ENCODE measurements at places on chromosomes 13 and 19.

DNA sequence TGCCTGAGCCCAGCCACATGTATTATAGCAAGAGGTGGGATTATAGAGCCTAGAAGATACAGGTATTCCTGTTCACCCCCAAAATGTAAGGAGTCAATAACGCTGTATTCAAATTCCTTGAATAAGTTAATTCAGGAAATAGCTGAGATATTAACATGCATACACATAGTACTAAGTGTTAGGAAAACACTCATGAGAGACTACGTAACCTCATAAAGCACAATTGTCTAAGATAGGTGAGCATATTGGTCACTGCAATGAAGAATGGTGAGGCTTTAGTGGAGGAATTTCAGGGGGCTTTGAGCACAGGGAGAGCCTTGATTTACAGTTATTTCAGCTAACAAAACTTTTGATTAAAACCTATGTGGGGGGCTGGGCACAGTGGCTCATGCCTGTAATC is 161.6 kb downstream of the LMO7 start:
- DNase-seq, result no peak

DNA sequence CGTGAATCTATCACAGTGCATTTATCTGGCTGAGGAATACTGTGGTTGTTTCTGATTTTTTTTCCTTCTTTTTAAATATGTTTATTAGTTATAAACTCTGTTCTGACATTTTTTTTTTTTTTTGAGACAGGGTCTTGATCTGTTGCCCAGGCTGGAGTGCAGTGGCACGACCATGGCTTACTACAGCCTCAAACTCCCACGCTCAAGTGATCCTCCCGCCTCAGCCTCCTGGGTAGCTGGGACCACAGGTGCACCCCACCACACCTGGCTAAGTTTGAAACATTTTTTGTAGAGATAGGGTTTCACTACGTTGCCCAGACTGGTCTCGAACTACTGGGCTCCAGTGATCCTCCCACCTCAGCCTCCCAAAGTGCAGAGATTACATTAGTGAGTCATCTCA is 6.6 kb upstream of the NUMBL start:
- no peak for DNase-seq

GRCh38 chr19:1116726-1117581 is 13.2 kb downstream of the GPX4 start:
- no peak for DNase-seq

GRCh38 chr19:18899624-18900560 is 3.9 kb upstream of the CERS1 start:
- DNase-seq, result no peak

- DNase-seq, result no peak
Measured at GRCh38 chr13:110400786-110401533, 93.9 kb downstream of the COL4A2 start.

GRCh38 chr13:95276037-95276505 is 25.2 kb downstream of the ABCC4 start:
- no peak for DNase-seq

DNA sequence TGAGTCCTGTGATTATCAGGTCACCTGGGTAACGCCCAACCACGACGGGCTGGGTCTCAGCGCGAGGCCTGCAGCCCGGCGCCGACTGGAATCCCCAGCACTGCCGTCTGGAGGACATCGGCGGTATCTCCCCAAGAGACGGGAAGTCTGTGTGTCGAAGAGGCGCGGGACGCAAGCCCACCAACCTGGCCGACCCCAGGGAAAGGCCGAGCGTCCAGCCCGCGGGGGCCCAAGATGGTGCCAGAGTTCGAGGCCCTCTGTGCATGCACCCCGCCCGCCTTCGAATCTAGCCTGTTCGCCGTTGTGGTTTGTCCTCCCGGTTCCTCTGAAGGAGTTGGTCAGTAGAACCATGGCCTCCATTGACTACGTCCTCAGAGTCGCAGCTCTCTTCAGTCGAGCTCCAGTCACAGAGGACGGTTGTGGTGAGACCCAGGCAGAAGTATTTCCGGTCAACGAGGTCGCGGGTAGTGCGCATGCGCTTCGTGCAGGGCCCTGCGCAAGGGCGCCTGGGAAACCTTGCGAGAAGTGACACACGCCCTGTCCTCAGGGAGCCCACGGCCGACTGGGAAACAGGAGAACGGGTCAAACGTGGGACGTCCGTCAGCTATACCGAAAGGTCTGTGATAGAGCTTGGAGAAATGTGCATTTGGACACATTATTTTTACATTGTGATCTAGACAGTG is 24.1 kb upstream of the PEG3 start:
- DNase-seq, result no peak

- DNase-seq, result no peak
Measured at GRCh38 chr19:35162471-35163326, 8.2 kb downstream of the FXYD5 start.

DNA sequence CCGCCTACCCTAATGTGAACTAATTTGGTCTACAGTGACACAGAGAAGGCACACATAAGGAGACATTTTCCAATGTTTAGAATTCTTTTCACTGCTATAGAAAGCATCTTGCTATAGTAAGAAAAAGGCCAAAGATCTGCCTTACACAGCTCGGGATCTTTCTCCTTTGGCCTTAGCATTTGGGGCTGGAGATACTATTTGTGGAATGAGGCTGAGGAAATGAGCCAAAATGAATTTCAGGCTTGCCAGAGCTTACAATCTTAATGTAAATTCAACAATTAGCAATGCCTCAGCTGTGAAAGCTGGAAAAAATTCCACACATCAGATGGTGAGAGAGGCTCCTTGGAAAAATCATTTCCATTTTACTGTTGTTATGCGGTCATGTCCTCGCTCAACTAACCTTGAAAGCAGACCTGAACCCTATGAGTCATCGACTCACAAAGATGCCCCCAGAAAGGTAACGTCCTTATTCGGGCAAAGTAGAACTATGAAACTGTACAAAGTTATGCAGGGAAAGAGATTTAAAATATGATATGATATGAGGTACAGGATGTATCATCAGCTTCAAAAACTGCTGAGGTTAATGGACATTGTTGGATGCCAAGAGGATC is 324.5 kb upstream of the NBEA start:
- no peak for DNase-seq

- DNase-seq, result no peak
Measured at GRCh38 chr19:50777830-50778303, 7.6 kb downstream of the GPR32 start.

DNA sequence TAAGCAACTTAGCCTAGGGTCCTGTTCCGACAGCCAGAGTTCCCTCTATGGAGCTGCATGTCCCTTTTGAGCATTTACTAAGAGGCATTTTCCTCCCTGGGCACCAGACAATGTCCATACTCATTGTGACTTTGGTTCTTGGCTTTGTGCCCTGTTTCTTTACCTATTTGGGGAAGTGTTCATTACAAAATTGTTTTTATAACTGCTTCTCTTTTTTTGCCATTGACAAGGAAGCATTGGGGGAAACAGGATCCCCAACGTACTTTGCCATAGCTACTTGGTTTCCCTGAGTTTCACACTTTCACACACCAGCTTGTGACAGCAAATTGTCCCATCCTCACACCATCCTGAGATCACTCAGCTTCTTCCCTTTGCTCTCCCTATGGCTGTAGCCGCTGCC is 81.1 kb upstream of the SIAH3 start:
- DNase-seq, result no peak

GRCh38 chr13:74205313-74205690 is 71.1 kb upstream of the KLF12 start:
- no peak for DNase-seq

DNA sequence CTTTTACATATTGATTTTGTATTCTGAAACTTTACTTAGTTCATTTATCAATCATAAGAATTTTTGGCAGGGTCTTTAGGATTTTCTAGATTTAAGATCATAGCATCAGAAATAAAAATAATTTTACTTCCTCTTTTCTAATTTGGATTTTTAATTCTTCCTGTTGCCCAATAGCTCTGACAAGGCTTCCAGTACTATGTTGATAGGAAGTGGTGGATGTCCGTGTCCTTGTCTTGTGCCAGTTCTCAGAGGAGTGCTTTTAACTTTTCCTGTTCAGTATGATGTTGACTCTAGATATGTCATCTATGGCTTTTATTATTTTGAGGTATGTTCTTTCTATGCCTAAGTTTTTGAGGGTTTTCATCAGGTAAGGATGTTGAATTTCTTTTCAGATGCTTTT is 7.7 kb upstream of the KIR2DL4 start:
- DNase-seq, result no peak

DNA sequence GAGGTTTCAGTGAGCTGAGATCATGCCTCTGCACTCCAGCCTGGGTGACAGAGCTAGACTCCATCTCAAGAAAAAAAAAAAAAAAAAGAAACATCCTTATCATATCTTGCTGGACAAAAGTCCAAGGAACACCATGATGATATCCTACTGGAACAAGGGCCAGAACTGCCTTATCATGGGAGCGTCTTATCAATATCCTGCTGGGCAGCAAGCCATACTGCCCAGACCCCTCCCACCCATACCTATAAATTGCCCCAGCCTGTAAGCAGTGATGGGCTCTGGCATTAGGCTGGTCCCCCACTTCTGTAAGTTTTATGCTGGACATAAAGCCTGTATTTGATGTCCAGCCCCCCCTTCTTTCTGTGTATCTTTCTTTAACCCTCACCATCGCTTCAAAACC is 14.7 kb upstream of the FBXO27 start:
- no peak for DNase-seq

DNA sequence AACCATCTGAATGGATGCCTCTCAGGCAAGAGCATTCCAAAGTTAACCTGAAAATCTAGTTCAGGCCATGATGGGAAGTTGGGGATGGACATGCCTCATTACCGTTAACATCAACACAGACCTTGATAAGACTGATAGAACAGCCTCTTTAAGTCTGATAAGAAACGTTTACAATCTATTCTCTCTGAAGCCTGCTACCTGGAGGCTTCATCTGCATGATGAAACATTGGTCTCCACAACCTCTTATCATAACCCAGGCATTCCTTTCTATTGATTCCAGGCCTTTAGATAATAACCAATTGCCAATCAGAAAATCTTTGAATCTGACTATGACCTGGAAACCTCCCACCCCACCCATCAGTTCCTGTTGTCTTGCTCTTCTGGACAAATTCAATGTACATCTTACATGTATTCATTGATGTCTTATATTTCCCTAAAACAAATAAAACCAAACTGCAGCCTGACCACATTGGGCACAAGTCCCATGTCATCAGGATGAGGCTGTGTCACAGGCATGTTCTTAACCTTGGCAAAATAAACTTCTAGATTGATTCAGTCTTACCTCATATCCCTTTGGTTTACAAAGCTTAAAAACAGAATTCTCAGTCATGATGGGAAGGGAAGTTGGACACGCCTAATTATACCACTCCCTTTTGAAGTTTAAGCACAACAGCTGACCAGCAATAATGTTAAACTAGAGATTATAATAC is 843.8 kb upstream of the SPRY2 start:
- no peak for DNase-seq

GRCh38 chr13:80374901-80375300 is 34.0 kb upstream of the SPRY2 start:
- DNase-seq, result no peak

- DNase-seq, result no peak
Measured at GRCh38 chr13:78036841-78037240, 118.2 kb upstream of the EDNRB start.

DNA sequence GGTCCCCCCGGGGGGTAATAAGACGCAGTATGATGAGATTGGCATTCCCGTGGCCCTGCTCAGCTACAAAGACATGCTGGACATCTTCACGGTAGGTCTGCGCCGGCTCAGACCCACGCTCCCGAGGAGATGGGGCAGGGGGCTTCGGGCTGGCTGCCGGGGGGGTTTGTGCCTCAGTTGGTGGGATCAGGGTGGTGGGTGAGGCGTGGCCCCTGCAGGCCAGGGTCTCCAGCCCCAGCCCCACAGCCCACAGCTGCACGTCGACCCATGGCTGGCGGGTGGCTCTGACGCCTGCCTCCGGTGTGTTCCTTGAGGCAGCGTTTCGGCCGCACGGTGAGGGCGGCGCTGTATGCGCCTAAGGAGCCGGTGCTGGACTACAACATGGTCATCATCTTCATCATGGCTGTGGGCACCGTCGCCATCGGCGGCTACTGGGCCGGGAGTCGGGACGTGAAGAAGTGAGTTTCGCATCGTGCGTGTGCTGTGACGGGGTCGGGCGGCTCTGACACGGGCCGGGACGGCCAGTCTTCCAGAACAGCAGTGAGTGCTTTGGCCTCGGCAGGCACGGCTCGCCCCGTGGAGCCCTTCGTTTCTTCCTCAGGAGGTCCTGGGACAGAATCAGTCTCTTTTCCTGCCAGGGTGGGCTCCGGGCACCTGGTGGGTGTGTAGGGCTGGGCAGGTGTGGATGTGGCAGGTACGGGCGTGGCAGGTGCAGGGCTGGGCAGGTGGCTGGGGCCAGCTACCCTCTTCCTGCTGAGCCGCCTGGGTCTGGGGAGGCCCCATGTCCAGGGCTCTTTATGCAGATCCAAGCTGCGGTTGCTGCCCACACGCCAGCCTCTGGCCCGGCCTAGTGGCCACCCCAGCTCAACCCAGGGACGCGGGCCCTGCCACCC is 10.5 kb downstream of the SPPL2B start:
- no peak for DNase-seq

- DNase-seq, result no peak
Measured at GRCh38 chr13:106423530-106423929, 111.9 kb downstream of the EFNB2 start.

- DNase-seq, result no peak
Measured at GRCh38 chr13:72689181-72689696, 38.2 kb downstream of the MZT1 start.

DNA sequence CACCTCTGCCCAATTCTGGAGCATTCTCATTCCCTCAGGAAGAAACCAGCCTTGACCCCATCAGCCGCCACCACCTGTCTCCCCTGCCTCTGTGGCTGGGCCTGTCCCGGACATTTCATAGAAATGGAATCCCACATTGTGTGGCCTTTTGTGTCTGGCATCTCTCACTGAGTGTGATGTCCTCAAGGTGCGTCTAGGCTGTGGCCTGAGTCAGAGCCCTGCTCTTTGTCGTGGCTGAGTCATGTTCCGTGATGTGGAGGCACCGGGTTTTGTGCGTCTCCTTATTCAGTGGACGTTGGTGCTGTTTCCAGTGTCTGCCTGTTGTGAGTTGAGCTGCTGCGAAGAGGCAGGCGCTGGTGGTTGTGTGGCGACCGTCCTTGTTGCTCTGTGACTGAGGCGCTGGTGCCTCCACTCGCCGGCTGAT is 3.5 kb downstream of the FZR1 start:
- no peak for DNase-seq
